Left renal cortex interstitium (tissue), 4 donors: ENCODE measurements at places on chromosomes 5 and 9. TPM values are rescaled to one million over a fixed set of nuclear protein-coding genes. Genes with fewer than 3 reads are reported as not detected.

- DNase-seq: no peak
These were observed 152.2 kb upstream of the IRX2 start for GRCh38 chr5:2903451-2904395.

DNA sequence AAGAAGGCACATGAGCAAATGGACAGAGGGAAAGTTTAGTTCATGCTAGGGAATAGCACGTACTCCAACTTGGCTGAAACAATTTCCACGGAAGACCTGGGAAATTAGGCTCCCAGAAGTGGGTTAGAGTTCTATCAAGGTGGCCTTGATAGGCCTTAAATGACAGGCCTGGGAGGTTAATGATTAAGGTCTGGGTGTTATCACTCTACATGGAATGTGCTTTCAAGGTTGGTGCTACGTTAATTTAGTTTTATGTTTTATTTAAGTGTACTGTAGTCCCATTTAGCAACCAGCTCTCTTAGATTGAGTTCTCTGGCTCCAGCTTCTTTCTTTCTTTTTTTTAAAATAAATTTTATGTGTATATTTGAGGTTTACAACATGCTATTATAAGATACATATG is 121.4 kb upstream of the MEF2C start:
- no peak for DNase-seq

GRCh38 chr9:40928803-40929487 is 199.5 kb downstream of the FOXD4L6 start:
- no peak for DNase-seq

DNA sequence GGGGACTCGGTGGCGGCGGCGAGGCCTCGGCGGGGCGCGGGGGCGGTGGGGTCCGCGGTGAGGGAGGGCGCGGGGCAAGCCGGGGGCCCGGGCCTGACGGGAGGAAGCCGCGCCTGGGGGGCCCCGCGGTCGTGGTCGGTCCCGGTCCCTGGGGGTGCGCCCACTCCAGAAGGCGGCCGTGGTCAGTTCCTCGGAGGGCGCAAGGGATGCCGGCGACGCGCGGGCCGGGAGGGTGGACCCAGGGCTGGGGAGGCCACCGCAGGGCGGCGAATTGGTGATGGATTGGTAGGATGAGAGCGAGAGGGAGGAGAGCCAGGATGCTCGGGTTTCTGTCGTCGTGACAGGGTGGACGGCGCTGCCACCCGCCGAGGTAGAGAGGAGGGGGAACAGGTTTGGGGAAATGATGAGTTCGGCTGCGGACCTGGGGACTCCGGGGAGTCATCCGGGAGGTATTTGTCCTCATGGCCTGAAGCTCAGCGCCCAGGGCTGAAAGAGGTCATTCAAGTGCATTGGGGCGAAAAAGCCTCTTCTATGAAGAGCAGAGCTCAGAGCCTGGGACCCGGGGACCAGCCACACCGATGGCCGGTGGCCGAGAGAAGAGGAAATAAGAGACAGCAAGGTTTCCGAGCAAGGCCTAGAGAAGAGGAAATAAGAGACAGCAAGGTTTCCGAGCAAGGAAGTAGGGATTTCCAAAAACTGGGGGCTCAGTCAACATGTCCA is 557 bp downstream of the GNG10 start:
- DNase-seq: no peak

DNA sequence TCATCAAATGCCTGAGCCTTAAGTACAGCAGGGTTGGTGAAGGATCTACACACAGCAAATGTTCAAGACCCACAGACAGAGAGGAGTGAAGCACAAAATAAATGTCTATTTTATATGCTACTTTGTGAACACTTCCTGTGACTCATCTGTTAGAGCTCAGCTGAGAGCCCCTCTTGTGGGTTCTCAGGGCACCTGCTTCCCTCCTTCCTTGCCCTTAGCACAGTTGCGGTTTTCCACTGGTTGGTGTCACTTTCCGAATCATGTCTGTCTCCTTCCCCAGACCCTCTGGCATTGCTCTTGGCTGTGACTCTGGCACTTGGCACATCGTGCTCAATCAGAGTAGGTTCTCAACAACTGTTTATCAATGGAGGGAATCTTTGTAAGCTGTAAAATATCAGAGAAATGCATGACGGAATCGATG is 128.5 kb upstream of the STC2 start:
- no peak for DNase-seq

DNA sequence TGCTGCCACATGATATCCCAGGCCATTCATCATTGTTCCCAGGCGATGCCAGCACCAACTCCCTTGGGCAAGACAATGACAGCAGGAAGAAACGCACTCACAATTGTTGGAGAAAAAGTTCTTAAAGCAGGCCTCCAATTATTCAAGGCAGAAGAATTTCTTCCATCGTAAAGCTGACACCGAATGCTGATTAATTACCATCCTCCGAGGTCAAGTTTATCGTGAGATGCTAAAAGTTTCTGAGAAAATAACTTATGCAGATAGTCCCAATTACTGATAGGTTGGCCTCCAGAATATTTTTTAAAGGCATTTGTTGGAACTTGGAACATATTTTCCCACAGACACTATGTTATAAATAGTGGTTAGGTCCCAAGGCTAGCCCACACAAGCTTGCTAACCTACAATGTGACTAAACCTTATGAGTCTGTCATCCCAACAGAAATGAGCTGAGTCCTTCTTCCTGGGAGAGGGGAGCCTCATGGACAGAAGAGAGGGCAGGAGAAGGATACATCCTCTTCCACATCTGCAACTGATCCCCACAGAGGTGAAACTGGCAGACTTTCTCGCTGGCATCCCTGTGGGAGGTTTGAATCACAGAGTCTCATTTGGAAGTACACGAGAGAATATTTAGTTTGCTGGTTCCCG is 202.4 kb upstream of the TBC1D2 start:
- peak; percentile 65 for DNase-seq

DNA sequence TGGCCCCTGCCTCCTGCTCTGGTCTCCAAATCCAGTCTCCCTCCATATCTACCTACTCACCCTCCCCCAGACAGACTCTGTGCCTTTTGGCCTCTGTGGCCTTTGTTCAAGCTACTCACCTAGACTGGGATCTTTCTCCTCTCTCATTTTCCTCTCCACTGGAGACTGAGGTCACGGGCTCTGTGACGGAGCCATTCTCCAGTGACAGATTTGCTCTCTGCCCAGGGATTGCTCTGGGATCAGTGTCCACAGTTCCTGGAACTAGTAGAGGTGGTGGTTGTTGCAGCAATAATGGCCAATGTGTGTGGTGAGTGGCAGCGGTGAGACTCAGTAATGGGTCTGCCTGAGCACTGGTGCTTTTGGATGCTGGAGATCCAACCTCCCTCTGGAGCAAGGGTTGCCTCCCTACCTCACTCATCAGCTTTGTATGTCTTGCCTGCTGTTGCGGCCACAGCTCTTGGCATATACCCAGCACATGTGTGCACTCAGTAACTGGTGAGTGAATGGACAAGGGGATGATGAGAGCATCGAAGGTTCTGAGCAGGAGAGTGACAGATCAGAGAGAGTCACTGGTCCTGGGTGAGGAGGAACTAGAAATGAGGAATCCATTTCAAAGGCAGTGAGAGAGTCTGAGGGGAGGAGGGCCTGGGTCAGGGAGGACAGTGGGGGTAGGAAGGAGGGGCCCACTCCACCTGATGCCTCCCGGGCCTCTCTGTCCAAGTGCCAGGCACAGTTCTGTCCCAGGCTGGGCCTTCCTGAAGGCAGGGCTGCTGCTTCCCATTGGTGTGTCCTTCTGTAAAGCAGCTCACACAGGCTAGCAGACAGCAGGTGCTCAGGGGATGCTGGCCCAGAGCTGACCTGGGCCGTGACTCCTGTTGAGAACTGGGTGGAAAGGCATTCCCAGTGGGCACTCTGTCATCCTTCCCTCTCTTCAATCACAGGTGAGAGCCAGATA is 96.5 kb upstream of the PITX1 start:
- no peak for DNase-seq

DNA sequence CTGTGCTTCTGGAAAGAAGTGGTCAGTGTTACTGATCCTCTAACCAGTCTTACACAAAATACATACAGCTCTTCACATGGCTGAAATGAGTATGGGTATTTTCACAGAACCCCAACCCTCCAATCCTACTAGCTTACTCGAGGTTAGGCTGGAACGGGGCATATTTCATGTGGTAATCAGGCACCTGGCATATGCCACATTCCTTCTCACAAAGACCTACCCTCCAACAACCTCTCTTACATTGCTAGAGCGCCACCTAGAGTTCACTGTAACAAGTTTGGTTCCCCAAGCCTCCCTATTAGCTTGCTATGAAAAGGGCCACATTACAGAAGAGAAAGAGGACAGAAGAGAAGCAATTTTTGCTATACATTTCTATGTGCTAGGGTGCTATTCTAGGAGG is 597.3 kb downstream of the PRELID2 start:
- no peak for DNase-seq

GRCh38 chr5:57259704-57260103 is 85.8 kb downstream of the GPBP1 start:
- no peak for DNase-seq

DNA sequence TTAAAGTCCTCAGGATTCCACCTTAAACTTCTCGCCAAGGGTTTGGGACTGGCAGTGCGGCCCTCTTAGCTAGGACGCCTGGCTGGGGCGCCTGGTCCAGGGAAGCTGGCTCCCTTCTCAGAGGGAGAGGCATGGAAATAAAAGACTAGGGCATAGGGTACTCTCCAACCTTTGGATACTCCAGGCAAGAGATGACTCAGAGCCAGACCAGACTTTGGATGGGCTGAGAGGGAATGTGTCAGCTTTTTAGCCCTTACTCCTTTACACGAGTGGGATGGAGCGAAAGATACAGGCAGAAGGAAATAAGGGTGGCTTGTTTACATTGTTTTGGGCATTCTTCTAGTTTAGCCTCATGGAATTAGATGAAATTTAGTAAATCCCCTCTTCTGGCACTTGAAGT is 48.2 kb downstream of the IL31RA start:
- no peak for DNase-seq

- no peak for DNase-seq
These were observed 233.3 kb upstream of the ADAMTS16 start for GRCh38 chr5:4906786-4907185.

DNA sequence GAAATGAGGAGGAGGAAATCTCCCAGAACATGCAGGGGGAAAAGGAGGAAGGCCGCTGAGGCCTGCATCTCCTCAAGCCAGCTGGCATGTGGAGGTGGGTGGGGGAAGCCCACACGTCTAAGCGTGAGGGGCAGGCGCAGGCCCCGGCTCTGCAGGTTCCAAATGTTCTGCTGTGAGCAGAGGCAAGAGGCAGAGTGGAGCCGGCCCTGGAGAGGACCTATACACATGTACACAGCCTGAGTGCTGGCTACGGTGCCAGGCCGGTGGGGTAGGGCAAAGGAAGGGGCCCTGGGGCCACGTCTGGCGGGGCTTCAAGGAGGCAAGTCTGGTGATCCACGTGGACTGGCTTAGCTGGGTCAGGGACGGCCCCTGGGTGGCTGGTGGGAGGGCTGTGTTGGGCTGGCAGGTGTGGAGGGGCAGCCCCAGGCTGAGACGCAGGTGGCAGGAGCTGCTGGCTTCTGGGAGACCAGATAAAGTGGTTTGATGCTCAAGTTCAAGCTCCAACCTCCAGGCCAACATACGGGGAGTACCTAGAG is 26.4 kb downstream of the LPCAT1 start:
- no peak for DNase-seq

GRCh38 chr5:179437341-179438001 is 92.2 kb upstream of the ADAMTS2 start:
- DNase-seq: no peak

DNA sequence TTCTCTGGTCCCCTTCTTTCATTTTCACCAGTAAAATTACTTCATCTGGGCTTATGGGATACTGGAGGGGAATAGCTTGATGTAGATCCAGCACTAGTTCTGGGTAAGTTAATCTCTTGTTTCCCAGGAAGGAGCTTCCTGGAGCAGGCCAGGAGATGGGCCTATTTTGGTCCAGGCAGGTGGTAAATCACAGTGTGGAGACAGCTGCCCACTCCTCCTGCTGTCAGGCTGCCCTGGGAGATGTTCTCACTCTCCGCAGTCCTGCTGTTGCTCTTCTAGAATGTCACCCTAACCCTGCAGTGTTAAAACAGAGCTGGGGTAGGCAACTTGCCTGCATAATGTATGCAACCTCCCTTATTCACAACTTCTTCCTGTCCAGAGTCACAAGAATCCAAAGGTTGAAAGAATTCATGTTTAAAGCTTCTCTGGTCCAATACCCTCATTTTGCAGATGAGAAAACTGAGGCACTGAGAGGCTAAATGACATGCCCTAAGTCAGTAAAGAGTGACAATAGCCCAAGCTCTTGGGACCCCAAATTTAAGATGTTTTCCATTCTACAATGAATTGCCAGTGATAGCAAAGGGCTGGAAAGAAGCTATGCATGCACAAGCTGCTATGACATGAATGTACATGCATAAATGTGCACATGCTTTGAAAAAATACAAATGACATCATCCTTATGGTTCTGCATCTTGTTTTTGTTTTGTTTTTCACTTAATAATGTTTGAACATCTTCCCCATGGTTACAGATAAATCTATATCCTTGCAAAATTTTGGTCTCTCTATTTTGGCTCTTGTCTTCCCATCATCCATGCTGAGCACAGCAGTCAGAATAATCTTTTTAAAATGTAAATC is 71.8 kb upstream of the ADRA1B start:
- no peak for DNase-seq

DNA sequence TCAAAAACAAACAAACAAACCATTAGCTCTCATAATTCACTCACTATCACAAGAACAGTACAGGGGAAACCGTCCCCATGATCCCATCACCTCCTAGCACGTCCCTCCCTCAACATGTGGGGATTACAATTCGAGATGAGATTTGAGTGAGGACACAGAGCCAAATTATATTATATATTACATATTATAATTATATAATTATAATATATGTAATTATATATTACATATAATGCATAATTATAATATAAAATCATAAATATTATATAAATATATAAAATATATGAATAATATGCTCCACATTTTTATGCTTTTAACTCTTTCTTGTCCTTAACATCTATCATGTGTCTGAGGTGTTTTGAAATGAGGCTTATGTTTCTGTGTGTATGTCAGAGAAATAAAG is 3.4 kb upstream of the C9 start:
- no peak for DNase-seq

- no peak for DNase-seq
These were observed 812.3 kb downstream of the MAT2B start for GRCh38 chr5:164317676-164318075.

DNA sequence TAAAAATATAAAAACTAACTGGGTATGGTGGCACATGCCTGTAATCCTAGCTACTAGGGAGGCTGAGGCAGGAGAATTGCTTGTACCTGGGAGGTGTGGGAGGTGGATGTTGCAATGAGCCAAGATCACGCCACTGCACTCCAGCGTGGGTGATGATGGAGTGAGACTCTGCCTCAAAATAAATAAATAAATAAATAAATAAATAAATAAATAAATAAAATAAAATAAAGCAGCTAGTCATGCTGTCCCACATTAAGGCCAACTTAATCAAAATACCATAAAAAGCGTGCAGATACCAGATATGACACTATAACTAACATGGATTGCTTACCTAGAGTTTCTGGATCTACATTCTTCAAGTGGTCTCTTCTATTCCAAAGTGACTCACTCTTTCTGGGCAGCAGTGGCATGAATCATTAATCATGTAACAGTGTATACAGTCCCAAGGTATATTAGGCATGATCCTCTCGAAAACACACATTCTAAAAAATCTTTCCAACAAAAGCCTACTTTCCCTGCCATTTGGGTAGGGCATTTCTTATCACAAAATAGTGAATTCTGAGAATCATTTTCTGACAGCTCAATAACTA is 187.1 kb downstream of the ELAVL2 start:
- no peak for DNase-seq

The STKLD1 gene
- polyA plus RNA-seq: 3.5 TPM

The BRINP1 gene
- 6.0 TPM for polyA plus RNA-seq

The FANCC gene
- polyA plus RNA-seq: 21.5 TPM

The SLC45A2 gene
- polyA plus RNA-seq: 0.82 TPM

The KIF4B gene
- polyA plus RNA-seq: 0.14 TPM

The PITX1 gene
- polyA plus RNA-seq: 0.05 TPM

The ANKRD18A gene
- polyA plus RNA-seq: 5.4 TPM

The GPR21 gene
- polyA plus RNA-seq: 0.62 TPM

The PCDHGA4 gene
- 2.4 TPM for polyA plus RNA-seq

The MARCOL gene
- polyA plus RNA-seq: not detected
